GM04503 (cell line): ENCODE measurements at places on chromosomes 11 and 22.

- DNase-seq, result no peak
Observed at GRCh38 chr11:108654994-108655631, 9.8 kb upstream of the DDX10 start.

- DNase-seq, result no peak
Observed at GRCh38 chr11:84140386-84141169, 854.4 kb upstream of the CCDC90B start.

DNA sequence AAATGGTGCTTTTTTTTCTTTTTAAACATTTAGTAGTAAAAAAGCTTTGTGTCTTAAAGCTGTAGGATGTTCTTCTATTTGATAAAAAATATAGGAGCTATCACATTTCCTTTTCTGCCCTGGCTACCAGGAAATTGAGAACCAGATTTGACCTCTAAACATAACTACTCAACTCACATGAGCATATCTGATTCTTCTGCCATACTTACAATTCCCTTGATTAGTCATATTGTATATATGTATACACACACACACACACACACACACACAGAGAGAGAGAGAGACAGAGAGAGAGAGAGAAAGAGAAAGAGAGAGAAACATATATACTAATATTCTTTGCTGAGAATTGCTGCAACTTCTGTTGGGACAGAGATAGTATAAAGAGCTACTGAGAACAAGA is 23.0 kb upstream of the GDPD4 start:
- DNase-seq, result no peak

DNA sequence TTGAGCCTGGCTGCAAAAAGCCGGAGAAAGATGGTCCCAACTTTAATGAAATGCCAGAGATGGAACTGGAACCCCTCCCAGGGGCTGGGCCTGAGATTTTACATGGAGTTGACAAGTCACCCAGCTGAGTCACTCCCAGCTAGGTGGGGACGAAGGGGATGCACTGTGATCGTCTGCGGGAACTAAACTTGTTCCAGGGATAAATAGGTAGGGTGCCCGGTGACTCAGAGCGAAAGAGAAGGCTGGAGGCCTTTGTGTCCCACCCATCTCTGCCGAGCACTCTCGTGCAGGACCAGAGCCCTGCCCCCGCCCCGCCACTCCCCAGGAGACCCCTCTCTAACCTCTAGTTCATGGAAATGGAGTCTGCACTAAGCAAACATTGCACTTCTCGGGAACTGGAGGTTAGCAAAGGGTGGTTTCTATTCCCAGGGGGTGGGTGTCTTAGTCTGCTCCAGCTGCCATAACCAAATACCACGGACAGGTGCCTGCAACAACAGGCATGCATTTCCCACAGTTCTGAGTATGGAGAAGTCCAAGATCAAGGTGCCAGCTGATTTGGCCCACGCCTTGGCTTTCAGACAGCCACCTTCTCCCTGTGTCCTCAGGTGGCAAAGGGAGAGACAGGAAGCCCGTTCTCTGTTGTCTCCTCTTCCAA is 60.7 kb upstream of the FADD start:
- no peak for DNase-seq

DNA sequence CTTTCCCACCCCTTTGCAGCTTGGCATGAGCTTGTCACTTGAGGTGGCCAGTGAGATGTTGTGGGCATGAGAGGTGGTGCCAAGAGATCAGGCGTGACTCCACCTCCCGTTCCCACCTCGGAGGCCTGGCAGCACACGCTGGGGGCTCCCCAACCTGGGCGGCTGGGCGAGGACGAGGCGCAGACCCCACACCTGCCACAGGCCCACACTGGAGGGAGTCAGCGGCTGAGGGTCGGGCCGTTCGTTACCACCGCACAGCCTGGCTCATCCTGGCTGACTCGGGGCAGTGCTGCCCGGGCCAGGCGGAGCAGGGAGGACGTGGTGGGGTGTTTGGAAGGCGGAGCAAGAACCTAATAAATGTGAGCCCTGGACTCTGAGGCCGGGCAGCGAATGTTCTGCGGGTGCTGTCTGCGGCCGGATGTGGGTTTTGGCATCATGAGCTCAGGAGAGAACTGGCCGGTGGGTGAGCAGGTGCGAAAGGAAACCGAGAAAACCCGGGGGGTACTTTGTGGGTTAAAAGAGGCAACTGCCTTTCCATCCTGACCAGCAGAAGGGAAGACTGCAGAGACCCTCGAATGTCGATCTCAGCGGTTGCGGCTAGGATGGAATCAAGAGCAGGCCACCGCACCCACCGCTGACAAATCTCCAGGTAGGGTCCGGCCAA is 10.2 kb upstream of the IFITM3 start:
- no peak for DNase-seq

DNA sequence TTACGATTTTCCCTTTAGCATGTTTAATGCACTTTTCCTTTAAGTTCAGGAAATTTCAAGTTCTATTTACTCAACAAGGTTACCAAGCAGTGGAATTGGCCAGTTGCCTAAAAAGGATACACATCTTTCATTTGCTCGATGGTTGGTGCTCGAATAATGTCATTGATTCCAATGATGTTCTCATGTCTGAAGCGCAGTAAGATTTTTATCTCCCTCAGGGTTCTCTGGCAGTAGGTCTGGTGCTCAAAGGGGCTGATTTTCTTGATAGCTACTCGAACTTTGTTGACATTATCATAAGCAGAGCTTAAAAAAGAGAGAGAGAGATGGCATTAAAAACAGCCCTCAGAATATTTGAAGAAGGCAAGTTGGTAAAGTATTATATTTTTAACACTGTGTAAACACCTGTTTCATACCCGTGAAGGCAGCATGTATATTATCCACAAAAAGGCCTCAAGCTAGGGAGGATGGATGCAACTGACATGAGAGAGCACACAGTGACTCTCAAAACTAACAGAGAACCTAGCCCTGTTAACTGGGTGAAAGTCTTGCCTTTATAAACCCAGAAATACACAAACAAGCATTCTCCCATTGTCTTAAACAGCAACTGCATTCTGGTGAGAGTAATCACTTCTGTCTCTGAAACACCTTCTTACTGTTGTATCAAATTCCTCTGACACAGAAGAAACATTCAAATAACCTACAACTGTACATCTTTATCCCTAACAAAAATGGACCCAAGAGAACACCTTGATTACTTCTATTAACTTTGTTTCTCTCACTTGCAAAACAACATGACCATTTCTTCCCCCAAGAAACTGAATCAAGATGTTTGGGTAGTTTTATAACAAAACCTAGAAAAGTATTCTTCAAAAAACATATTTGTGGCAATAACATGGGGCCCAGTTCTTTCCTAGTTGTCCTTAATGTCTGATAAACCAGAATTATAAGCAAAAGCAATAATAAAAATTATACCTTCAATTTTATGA is 59.6 kb downstream of the MAPK1 start:
- DNase-seq, result no peak

DNA sequence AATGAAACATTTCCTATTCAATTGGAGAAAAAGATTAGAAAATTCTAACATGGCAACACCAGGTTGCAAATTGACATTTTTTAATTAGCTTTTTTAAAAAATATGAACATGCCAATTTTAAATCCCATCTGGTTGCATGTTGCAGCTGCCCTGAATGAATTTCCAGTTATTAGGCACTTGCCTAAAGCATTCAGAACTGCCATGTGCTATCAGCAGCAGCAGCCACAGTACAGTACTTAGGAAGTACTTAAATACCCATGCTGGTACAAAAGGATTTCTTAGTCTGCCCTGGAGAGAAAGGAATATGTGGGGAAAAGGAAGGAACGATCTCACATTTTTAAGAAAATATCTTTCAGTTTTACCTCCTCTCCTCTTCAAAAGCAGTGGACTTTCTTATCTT is 46.2 kb downstream of the FAM168A start:
- no peak for DNase-seq

DNA sequence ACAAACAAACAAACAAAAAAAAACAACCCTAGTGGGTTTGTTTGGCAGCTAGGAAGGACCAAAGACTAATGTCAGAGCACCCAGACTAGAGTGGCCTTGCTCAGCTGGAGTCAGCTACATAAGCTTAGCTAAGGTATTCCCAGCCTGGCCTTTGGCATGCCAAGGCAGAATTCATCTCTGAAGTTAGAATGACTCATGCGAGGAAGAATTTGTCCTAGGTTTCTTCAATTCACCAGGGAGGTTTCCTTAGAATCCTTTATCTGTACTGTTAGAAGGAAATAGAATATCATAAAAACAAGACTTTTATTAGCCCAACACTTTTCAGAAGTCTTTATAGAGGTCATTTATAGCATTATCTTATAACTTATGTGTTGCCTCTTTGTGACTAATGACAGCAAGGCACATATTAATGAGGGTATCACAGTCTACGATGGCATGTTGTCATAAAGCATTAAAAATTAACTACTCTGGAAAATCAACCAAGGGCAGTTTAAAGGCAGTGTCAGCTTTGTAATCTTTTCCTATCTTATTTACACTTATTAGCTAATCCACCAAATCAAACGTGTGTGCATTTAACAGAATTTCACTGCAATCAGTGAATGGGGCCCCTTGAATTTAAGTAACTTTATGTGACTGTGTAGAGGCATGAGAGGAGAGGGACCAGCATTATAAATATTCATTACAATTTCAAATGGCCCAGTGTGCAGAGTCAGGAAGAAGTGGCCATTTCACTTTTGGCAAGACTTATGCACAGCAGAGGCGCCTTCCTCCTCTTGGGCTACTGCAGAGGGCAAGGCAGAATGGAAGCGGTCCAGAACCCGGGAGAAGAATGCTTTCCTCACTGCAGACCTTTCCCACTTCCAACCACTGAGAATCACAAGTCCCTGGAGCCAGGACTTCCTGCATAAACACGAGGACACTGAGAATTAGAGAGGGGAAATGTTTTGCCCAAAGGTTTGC is 36.3 kb downstream of the SLC5A1 start:
- DNase-seq, result peak; percentile 40

GRCh38 chr11:73142128-73142377 is at the start of gene FCHSD2:
Gene FCHSD2 (minus strand): TSS chr11:73142318. CDS start chr11:73141877, 441 bp downstream.
- no peak for DNase-seq

DNA sequence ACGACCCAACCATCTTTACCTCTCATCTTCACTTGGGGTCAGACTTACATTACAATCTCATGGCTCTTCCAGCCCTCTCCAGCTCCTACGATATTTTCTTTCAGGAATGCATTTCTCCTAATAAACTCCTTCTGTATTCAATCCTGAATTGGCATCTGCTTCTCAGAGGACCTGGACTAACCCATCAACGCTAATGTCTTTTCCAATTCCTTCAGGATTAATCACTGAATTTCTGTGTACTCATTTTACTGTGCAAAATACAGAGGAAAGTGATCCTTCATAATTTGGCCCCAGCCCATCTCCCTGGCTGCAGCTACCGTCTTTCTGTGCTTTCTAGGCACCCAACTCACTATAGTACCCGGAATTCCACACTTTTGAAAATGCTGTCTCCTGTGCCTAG is 239.2 kb downstream of the METTL15 start:
- no peak for DNase-seq

DNA sequence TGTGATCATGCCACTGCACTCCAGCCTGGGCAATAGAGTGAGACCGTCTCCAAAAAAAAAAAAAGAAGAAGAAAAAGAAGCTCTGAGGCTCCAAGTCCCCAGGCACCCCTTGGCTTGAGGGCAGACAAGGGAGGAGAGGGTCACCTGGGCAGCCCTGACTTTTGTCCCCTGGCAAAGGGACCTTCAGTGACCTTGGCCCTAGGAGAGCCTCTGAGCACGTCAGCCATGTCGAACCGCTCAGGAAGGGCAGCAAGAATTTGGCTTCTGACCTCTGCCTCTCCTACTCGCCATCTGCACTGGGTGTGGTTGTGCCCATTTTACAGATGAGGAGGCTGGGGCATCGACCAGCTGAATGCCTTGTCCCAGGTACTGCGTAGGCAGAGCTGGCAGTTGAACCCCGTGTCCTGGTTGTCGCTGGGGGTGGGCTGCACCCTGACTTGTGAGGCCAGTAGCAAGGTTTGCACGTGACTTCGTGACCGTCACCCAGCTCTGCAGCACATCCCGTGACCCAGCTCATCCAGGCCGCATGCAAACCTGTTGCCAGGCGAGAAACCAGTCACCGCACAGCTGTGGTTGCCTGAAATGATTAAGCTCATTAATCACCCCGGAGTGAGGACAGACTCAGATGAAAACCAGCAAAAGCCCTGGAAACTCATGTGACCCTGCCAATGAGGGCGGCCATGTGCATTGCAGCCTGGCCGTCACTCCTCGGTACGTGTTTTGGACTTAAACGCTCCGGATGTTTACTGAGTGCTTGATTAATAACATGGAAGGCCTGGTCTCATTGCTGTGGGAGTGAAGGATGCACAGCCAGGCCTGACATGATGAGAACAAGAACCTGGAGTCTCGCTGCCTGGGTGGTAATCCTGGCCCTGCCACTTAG is 47.7 kb upstream of the PPP6R3 start:
- peak; percentile 97 for DNase-seq

GRCh38 chr11:103338621-103339484 is 229.6 kb downstream of the DYNC2H1 start:
- DNase-seq, result no peak

GRCh38 chr11:119409731-119410130 is 13.2 kb downstream of the THY1 start:
- no peak for DNase-seq

DNA sequence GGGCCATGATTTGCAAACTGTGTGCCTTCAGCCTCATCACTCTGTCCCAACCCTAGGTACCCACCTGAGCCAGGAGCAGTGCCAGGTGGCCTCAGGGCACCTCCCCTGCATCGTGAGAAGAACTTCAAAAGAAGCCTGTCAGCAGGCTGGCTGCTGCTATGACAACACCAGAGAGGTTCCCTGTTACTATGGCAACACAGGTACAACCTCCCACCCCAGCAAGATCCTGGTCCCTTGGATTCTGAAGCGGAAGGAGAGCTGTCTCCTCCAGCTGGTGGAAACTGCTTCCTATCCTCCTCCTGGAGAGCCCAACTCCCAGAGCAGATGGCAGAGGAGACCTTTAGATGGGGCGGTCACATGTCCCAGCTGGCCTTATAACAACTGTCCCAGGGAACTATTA is 2.9 kb downstream of the ZP1 start:
- DNase-seq, result no peak

GRCh38 chr11:27998552-27998951 is 109.4 kb downstream of the KIF18A start:
- no peak for DNase-seq

DNA sequence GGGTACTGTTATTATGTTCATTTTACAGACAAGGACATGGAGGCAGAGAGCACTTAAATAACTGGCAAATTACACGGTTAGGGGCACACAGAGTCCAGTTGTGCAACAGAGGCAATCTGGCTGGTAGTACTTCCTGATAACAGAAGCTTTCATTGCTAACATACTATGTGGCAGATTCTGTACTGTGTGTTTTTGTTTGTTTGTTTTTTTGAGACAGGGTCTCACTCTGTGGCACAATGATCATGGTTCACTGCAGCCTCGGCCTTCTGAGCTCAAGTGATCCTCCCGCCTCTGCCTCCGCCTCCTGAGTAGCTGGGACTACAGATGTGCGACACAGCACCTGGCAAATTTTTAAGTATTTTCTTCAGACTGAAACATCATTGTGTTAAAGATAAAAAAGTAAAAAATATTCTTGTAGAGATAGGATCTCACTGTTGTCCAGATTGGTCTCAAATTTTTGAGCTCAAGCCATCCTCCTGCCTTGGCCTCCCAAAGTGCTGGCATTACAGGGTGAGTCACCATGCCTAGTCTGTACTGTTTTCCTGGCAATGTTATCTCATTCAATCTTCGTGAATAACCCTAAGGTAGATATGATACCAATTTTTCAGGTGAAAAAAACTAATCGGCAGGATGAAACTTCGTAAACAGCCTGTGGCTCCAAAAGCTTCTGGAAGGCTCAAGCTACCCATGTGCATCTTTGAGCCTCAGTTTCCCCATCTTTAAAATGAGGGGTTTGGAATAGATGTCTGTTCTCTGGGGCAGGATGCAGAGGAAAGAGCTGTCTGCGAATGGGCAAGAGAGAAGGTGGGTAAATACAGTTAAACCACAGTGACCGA is 921 bp upstream of the NUCB2 start:
- DNase-seq, result no peak

GRCh38 chr22:50144005-50144614 is 26.4 kb upstream of the PANX2 start:
- DNase-seq, result no peak
